ENCODE measurements at places on chromosomes 5 and 9.

GRCh38 chr5:140219068-140219991, 44.3 kb downstream of the CYSTM1 start:
- DNase-seq, result peak; percentile 49

DNA sequence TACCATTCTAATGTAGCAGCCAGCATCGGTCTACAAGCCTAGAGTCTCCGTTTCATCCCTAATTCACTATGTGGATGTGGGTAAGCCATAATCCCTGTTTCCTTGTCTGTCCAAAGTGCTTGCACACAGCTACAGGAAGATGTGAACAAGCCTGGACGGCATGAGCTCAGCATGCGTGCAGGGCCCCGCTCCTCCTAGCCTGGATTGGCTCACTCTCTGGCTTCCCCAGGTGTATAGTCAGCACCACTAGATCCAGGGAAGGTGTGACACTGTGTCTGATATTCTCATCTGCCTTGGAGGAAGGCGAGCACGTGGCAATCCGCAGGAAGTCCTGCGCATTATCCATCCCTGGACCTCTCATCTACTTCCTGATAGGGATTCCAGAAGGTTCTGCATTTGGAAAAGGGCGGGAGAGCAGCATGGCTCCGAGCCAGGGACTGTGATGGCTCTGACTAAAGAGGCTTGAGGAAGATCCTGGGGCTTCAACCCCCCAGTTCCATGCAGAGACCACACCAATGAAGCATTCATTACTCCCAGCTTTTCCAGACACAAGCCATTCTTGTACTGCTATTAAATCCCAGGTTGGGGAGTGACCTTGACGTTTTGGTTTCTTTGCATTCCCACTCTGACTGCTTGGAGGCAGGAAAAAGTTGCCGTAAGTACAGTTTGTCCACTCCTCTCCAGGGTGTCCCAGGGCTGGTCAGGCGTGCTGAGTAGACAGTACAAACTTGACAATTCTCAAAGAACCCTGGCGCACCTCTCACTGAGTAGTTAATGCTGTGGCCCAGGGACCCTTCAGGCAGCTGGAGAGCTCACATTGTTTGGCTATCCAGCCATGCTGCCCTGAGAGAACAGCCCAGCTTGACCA, 65.6 kb downstream of the PSD2 start:
- no peak for DNase-seq

DNA sequence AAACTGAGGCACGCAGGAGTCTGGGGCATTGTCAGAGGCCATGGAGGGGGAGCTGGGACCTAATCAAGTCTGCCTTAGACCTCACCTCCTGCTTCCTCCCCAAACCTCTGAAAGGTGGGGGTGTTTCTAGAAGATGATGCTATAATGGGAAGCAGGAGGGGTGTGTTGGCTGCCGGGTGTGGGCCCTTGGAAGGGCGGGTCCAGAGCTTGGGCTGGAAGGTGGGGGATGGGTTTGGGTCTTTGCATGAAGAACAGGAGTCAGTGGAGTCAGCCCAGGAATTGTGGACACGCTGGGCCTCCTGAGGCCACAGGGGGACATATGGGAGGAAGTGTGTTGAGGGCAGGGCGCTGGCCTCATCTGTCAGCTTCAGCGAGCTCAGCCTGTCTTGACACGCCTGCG, 101.0 kb upstream of the FCN2 start:
- no peak for DNase-seq

GRCh38 chr5:36029914-36030313, 36.8 kb downstream of the UGT3A2 start:
- DNase-seq, result no peak

DNA sequence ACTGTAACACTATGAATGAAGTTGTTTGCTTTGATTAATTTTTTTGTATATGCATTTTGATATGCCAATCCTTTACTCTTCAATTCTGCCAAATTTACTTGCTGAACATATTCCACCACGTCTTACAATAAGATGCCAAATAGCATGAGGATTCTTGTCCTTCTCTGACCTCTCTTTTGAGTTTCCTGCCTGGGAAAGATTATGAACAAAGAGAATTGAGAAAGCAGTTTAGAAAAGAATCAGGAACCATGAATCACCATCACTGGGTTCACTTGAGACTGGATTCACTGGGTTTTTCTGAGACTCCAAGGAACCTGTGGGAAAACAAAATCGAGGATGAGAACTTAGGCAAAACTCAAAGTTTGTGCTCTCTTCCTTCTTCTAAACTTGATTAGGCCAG, 256.5 kb downstream of the CETN3 start:
- DNase-seq, result no peak
